ENCODE measurements at places on chromosomes 13 and 19. TPM values are rescaled to one million over a fixed set of nuclear protein-coding genes. Genes with fewer than 3 reads are reported as not detected.

Gene KCNN4
- total RNA-seq = 1.0 TPM

Gene KLK5
- total RNA-seq = not detected

Gene FAM216B
- total RNA-seq = not detected

Gene PRSS57
- 0.17 TPM for total RNA-seq

Gene TSKS
- total RNA-seq = 0.44 TPM

Gene KL
- 0.15 TPM for total RNA-seq

Gene RNF113B
- total RNA-seq = not detected

Gene KCNRG
- 2.6 TPM for total RNA-seq

Gene FUT2
- total RNA-seq = not detected

Data from smooth muscle cell of trachea (primary cell).